Dorsolateral prefrontal cortex (tissue), 122 donors: ENCODE measurements at places on chromosomes 3 and 15.

GRCh38 chr3:57587905-57588304, 9.2 kb downstream of the ARF4 start:
- no peak for DNase-seq

- no peak for DNase-seq
Measured at GRCh38 chr3:10848261-10848660, 32.2 kb downstream of the SLC6A11 start.

- DNase-seq: no peak
Measured at GRCh38 chr3:194040516-194041273, 95.3 kb upstream of the HES1 start.

- no peak for DNase-seq
Measured at GRCh38 chr15:63900306-63900705, 66.6 kb upstream of the HERC1 start.

DNA sequence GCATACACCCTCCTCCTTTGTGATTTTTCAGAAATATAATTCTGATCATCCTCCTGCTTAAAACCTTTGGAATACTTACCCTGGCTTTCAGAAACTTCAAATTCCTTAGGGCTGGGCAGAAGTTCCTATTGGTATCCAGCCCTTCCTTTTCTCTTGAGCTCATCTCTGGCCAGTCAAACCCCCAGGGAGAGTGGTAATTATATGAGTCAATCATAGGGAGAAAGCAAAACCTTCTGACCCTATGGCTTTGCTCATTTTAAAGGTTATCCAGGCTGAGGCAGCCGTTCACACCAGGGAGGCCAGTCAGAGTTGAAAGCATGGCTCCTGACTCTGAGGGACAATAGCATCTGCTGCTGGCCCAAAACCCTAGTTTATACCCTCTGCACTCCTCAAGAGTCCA, 23.9 kb upstream of the CTNNB1 start:
- no peak for DNase-seq
